ENCODE measurements at places on chromosomes 7 and 10.

DNA sequence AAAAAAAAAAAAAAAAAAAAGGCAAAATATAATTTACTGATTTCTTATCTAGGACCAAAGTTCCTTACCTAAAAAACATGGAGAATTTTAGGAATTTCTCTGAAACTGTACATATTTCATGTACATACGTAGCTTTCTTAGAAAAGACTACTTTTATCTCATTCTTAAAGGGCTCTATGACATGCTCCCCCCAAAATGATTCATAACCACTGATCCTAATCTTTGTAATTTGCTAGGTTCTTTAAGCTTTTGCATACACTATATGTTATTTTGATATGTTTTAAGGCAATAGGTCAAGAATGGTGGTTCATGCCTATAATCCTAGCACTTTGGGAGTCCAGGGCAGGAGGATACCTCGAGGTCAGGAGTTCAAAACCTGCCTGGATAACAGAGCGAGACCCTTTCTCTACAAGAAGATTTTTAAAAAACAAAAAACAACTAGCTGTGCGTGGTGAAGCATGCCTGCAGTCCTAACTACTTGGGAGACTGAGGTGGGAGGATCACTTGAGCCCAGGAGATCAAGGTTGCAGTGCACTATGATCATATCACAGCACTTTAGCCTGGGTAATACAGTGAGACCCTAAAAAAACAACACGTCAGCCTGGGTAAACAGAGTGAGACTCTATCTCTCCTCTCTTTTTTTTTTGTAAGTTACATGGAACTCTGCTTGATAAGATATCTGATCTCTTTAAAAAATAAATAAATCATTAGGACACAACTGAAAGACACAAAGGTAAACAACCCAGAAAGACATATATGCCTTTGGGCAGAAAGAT, 54.8 kb downstream of the ATAD1 start:
- ATAC-seq, result no peak

GRCh38 chr7:80154656-80155333, 20.2 kb downstream of the GNAI1 start:
- ATAC-seq, result no peak

DNA sequence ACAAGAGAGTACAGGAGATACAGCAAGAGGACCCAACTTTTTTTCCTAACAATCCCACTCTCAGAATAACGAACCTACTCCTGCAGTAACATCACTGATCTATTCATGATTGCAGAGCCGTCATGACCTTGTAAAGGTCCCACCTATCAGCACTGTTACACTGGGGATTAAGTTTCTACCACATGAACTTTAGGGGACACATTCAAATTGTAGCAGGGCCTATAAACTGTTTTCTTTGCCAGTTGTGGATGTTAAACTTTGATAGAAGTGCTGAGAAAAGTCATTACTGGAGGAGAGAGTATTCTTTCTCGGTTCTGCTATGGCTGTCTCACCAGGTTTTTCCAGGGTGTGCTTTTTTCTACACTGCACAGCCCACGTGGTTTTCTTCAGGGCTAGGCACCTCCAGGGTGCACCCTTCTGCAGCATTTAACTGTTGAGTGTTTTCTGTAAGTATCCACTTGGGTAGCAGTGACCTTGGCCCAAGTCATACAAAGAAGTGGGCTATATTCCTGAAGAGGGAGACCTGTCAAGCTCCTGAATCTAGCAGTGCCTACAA, 131.6 kb upstream of the AHR start:
- ATAC-seq, result no peak

DNA sequence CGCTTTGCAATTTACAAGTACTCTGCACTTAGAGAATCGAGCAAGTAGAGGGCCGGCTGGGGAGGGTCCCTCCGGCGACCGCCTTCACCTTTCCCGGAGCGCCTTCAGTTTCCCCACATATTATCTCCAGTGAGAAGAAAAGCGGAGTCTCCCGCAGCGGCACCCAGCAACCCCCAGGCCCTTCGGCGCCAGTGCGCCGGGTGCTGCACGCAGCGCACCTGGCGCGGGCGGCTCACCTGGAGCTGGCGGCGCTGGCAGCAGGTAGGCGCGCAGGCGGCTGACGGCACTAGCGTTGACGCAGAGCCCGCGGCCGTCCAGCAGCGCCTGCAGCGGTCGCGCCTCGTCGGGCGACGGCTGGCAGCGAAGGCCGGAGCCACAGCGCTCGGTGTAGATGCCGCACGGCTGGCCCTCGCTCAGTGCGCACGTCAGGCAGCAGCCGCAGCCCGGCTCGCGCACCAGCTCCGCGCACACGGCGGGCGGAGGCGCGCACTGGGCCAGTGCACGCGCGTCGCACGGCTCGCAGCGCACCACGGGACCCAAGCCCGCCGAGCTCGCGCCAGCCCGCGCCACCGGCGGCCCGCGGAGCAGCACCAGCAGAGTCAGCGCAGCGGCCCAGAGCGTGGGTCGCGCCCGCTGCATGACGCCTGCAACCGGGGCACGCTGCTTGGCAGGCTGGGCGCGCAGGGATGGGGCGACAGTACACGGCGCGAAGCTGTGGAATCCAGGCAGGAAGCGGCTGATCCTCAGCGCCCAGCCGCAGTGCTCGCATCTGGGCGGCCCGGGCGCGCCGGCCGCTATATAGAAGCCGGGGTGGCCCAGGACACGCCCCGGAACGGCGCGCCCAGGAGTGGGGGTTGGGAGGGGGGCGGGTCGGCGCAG, at the start of gene IGFBP3:
TSS of gene IGFBP3 (minus strand) at position 771 of the 879 bp plus-strand sequence. CDS start at position 639, 132 bp downstream.
- ATAC-seq, result peak; percentile 93

- ATAC-seq, result no peak
Measured at GRCh38 chr10:677038-677437, 12.4 kb downstream of the DIP2C start.

GRCh38 chr7:100680576-100681271, 7.2 kb downstream of the GNB2 start:
- ATAC-seq, result no peak
